Natural killer cell (primary cell): ENCODE measurements at places on chromosomes 11 and 22.

DNA sequence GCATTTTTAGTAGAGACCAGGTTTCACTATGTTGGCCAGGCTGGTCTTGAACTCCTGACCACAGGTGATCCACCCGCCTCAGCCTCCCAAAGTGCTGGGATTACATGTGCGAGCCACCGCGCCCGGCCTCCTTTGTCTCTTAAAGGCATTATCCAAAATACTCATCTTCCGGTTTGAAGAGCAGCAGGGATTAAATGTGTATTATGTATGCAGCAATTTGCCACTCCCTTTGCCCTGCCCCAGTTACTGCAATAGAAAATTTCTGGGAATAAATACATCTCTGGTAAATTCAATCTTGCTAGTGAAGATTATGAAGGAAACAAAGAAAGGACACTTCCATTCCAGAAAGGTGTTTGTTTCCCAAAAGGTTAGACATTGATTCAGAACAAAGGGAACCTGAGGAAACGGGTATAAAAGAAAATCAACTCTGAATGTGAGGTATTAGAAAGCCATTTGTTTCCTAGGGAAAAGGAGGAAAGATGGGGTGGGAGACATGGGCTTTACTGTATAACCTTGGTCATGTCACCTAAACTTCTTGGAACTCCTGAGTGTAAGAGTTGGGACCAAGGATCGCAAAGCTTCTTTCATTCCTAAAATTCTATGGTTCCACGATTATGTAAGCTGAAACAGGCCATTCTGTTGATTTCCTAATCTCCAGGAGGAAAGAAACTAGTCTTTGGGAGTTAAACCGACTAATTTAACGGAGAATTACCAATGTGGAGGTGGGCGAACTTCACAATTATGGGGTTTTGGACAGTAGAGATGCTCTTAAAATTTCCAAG lies 959 bp upstream of the HIPK3 start:
- peak; percentile 17 for DNase-seq

GRCh38 chr11:84212468-84213390 lies 926.6 kb upstream of the CCDC90B start:
- DNase-seq, result no peak

DNA sequence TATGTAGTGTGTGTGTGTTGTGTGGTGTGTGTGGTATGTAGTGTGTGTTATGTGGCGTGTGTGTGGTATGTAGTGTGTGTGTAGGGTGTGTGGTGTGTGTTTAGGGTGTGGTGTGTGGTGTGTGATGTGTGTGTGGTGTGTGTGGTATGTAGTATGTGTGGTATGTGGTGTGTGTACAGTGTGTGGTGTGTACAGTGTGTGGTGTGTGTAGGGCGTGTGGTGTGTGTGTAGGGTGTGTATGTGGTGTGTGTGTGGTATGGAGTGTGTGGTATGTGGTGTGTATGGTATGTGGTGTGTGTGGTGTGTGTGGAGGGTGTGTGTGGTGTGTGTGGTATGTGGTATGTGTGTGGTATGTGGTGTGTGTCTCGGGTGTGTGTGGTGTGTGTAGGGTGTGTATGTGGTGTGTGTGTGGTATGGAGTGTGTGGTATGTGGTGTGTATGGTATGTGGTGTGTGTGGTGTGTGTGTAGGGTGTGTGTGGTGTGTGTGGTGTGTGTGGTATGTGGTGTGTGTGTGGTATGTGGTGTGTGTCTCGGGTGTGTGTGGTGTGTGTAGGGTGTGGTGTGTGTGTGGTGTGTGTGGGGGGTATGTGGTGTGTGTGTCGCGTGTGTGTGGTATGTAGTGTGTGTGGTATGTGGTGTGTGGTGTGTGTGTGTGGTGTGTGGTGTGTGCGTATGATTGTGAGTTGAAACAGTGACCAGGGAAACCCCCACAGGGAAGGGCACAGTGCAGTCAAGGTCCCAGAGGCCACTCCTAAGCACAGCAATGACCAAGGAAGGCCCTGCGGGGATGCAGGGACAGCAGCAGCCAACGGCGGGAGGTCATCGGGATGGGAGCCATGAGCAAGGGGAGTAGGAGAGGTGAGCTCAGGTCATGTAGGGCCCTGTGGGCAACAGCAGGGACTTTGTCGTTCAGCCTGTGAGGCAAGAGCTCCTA lies 2.9 kb upstream of the PPP6R2 start:
- DNase-seq, result peak; percentile 32

DNA sequence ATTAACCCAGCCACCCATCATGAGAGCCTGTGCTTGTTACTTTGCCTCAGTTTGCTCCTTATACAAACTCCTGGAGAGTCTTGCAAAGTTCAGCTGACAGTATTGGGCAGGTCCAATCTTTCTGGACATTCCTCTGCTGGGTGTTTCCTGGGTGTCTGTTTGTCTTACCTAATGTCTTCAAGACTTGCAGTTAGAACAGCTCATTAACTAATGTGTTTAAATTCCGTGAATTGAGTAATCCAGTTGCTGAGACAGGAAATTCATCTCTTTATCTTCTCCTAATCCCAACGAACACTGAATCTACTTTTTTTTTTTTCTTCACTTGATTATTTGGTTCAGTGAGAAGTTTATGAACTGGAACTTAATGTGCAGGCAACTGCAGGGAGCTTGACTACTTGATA lies 20.6 kb downstream of the BCO2 start:
- DNase-seq, result no peak

GRCh38 chr11:62540804-62541701 lies 5.6 kb downstream of the AHNAK start:
- DNase-seq, result peak; percentile 46

GRCh38 chr22:37525073-37525745 lies 6.0 kb upstream of the CARD10 start:
- no peak for DNase-seq

DNA sequence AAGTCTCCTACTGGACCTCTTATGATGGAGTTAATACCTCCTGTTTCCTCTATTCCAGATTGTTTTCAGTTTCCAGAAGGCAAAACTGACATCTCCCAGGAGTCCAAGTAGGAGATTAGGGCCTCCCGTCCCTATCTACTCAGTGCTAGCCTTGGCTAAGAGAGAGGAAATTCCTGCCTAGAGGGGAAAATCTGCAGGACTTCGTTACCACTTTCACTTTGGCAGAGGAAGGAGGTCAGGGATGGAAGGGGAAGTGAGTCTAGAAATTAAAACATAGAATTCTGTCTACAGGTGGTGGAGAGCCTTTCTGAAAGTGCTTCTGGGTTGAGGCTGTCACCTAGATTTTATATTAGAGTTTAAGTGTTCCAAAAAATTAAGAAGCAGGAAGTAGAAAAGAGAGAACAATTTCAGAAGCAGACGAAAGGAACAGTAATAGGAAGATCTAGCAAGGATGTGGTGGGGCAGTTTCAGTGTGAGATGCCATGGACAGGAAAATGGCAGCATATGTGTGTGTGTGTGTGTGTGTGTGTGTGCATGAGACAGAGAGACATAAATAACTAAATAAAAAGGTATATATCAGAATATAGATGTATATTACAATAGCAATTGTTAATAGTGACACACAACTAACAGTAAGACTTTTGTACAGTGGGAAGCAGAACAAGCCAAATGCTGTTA lies 2.4 kb upstream of the TRIM68 start:
- DNase-seq, result no peak

- no peak for DNase-seq
Measured at GRCh38 chr11:117883063-117883462, 6.6 kb upstream of the FXYD6 start.

GRCh38 chr11:123206791-123207434 lies 11.9 kb upstream of the CLMP start:
- no peak for DNase-seq

- DNase-seq, result no peak
Measured at GRCh38 chr22:31199187-31199586, 12.9 kb upstream of the LIMK2 start.

DNA sequence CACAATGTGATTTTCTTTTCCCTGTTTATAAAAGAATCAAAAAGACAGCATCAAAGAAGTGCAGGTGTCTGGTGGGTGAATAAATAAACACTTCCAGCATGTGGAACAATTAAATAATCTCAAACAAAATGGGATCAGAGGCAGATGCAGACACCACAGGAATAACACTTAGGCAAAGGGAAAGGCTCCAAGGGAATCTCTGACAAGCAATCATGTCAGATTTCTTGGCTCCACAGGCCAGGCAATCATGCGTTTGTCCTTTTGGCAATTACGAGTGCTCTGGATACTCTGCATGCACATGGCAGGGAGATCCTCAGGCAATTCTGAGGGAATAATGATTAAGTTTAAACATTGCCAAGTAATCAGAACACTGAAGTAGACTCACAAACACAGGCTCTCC lies 403.5 kb upstream of the LUZP2 start:
- no peak for DNase-seq

DNA sequence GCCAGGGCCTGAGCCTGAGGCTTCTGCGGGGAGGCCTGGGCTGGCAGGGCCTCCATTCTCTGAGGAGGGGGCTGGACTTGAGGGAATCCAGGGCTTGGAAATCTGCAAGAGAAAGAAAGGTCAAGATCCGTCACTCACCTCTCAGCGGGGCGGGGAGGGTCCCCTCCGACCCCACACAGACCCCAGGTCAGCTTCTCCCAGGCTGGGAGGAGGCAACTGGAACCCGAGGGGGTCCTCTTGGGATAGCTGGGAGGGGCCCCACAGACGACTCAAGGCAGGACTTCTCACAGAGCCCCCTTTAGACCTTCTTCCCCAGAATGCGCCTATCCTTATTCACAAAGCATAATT lies 11.0 kb downstream of the TNKS1BP1 start:
- no peak for DNase-seq

DNA sequence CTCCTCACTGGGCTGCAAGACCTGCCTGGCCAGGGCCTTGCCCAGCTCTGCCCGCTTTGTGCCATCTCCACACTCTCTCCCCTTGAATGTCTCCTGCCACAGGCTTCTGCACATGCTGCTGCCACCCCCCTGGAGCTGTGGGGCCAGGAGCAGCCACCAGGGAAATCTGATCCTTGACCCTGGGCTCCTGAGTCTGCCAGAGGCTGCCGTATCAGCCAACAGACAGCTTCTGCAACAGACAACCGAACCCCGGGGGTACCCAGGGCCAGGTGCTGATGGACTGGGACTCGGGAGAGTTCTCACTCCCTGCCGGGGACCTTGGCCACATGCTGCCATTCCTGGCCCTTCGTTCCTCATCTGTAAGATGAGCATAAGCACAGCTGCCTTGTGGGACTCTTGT lies 3.3 kb upstream of the PPARA start:
- DNase-seq, result no peak

DNA sequence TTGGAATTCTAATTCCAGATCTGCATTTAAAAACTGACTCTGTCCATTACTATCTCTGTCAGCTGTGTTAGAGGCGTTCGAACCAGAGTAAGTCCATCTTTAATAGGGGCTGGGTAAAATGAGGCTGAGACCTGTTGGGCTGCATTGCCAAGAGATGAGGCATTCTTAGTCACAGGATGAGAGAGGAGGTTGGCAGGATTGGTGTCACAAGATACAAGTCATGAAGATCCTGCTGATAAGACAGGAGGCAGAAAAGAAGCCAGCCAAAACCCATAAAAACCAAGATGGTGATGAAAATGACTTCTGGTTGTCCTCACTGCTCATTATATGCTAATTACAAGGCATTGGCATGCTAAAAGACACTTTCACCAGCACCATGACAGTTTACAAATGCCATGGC lies 356.3 kb upstream of the ISX start:
- no peak for DNase-seq

DNA sequence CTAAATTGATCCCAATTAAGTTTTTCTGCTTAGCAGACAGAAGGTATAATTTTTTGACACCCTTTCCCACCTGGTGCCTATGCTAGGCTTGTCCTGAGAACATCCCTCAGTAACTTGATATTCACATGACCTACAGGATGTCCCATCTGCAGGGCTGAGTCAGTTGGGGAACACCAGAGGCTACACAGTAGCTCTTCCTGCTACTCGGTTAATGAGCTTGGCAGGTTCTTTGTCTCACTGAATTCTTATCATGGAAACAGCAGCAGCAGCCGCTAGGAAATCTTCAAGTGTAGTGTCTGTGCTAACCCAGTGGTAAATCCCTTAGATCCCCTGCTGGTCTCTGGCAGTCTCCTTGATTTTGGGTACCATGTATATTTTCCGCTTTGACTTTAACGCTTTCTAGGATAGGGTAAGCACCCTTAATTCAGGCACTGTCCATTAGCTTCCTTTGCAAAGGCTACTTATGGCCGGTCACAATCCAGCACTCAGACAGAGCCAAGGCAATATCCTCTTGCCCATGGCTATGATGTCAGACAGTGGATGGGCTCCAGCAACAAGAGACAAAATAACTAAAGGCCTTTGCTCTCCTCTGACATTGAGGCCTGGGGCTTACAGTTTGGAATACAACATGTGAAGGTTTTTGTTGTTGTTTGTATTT lies 8.5 kb downstream of the MRPL16 start:
- DNase-seq, result no peak

DNA sequence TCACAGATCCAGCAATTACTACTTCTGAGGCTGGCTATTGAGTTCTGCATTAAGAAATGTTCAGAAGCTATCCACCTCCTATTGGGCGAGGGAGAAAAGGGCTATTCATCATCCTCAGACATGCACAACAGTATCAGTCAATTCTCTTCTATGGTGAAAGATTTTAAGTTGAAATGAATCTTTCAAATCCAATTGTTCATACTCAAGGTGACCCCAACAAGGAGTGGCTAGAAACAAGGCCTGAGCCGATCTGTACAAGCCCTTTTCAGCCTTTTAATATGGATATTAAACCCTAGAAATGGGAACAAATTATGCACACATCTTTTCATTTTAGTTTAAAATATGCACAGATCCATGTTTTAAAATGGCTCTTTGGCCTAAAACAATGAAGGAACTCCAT lies 303.5 kb upstream of the PITPNB start:
- no peak for DNase-seq

GRCh38 chr22:29856496-29856895 lies 18.4 kb upstream of the ASCC2 start:
- DNase-seq, result no peak

DNA sequence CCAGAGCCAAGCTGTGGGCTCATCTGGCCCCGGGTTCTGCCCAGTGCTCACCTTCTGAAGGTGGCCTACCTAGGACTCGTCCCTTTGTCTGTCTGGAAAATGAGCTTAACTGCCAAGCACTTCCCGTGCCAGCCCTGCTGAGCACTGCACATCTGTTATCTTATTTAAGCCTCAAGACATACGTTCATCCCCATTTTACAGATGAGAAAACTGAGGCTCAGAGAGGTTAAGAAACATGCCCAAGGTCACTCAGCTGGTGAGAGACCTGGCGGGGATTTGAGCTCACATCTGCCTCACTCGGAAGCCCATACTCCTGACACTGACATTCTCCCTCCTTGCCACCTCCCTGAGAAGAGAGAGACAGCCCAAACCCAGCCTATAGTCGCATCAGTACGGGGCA lies 226.2 kb downstream of the MN1 start:
- no peak for DNase-seq

GRCh38 chr22:25777411-25777810 lies 35.4 kb downstream of the MYO18B start:
- no peak for DNase-seq
